ENCODE measurements at places on chromosomes 5 and 9.

DNA sequence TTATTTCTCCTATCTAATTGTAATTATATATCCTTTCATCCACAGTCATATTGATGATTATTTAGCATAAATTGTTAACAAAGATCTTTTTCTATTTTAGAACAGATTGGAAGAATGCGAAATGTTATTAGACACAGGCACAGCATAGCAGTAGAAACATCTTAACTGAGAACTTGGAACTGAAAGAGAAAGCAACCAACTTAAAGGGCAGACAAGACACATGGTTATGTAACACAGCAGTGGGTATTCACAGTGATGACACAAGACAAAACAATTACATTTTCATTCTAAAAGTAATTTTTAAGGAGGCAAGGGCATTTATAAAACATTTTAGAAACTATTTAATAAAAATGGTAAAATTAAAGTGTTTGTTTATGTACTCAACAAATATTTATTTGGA lies 57.7 kb upstream of the MEF2C start:
- DNase-seq, result peak; percentile 28

- DNase-seq, result no peak
Measured at GRCh38 chr9:37198831-37199230, 78.5 kb downstream of the ZCCHC7 start.

DNA sequence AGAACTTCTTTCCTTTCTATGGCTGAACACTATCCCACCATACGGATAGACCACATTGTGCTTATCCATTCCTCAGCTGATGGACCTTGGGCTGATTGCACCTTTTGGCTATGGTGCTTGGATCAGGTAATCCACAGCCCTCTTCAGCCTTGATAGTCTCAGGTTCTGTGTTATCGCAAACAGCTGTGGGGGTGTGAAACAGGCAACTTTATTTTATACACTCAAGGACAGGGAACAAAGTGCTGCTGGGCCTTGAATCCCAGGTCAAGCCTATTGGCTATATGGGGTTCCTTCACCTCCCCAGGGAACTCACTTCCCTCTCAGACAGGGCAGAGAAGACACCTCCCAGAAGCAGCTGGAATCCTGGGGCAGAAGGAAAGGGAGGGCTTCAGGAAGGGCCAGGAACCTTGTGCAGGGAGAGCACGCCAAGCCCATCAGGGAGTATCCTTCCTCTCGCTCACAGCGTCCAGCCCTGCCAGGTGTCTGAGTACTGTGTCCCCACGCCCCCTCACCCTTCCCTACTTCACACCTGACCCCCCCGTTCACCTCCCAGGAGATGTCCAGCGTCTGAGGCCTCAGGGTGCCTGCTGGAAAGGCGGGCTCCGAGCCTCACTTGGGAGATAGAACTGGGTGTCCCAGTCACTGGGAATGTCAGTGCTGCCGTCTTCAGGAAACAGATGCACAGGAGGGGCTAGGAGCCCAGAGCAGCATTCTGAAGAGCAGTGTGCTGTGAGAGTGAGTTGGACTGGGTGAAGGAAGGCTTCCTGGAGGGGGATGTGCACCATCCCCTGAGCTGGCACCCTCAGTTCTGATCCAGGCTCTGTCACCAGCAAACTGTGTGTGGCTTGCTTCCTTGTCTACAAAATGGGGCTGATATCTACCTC lies 32.8 kb downstream of the AFAP1L1 start:
- DNase-seq, result no peak

DNA sequence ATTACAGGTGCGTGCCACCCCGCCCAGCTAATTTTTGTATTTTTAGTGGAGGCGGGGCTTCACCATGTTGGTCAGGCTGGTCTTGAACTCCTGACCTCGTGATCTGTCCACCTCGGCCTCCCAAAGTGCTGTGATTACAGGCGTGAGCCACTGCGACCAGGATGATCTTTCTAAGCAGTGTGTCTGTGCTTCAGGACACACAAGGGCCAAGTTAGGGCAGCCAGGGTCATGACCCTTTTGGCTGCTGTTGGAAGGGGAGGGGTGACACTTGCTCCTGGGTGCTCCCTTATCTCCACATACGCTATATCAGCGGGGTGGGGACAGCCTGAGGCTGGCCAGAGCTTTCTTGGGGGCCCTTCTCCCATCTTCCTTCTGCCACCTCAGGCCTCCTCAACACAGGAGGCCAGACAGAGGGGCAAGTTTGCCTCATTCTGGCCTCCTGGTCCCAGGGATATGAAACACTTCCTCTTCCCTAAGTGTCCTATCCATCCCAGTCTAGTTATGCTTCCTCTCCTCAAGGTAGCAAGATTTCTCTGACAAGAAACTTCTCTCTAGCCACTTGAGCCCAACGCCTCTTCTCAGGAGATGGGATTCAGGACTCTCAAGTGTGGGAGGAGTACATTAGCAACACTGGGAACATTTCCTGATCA lies 1.9 kb upstream of the ZNF79 start:
- DNase-seq, result no peak

GRCh38 chr5:949815-950560 lies 57.3 kb downstream of the TRIP13 start:
- DNase-seq, result no peak

DNA sequence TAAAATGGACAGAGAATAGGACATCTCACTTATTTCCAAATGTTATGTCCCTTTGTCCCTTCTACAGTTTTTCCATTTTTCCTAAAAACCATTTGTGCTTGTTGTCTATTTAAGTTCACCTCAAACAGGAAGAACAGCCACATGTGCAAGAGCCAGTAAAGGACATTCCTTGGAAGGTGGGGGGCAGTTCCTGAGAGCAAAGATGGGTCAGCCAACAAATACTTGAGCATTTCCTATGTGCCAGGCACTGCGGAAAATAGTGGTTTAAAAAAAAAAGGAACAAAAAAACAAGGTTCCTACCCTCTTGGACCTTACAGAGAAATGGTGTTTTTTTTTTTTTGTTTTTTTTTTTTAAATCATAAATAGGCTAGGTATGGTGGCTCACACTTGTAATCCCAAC lies 26.8 kb downstream of the ANP32B start:
- DNase-seq, result no peak

DNA sequence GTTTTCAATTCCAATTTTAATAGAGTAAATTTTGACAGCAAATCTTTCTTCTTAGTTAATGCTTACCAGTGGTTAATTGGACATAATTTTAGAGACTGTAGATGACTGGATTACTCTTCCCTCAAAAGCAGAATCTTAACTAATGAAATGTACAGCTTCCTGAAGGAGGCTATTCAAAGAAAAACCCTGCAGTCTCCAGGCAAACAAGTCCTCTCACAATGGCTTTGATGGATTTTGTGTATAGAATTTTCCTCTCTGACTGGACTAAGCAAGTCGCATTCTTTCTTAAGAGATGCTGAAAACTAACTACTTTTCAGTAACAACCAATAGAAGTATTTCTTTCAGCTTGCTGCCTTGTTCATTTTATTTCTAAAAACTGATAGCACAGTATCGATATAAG lies 35.7 kb upstream of the TMED7 start:
- no peak for DNase-seq

DNA sequence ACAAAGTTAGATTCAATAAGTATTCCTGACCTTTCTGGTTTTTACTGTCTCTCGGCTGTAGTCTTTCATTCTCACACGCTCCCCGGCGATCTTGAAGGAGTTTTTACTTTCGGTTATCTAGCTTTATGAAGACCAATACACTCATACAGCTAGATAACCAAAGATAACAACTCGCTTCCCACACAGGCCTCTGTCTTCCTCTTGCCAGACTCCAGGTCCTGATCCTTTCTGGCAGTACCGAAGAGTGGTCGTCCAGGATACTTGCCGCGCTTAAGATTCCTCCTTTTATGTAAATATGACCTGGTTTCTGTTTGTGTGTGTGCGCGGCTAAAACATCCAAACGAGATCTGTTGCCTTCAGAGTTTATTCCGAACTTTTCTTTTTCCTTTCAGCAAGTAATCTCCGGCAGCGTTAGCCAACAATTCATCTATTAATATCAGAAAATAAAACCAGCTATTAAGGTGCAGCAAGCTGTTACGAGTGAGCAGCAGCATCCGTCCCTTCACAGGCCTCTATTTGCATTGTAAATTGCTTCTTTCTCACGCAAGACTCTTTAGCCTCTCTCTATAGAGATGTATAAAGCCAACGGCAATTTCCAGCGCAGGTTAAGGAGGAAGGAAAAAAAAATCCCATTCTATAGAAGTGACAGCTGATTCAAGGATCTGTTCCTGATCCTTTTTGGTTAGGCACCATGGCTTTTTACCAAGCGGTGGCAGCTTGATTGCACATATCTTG lies 216.1 kb downstream of the MEF2C start:
- peak; percentile 40 for DNase-seq

DNA sequence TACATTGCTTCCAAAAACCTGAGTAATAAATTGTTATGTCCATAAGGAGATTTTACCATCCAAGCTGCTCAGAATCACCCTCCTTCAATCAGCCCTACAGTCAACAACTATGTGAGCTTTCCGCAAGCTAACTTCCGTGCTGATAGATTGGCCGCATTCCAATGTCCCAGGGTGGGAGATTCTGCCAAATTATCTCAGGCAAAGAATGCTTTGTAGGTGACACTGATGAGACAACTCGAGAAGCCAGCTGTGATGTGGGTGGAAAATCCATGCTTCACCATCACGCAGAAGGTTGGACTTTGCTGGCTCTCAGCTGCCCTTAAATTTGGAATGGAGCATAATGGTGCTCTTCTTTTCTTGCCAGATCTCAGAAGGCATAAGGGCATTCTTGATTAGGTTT lies 44.9 kb upstream of the HCN1 start:
- no peak for DNase-seq

DNA sequence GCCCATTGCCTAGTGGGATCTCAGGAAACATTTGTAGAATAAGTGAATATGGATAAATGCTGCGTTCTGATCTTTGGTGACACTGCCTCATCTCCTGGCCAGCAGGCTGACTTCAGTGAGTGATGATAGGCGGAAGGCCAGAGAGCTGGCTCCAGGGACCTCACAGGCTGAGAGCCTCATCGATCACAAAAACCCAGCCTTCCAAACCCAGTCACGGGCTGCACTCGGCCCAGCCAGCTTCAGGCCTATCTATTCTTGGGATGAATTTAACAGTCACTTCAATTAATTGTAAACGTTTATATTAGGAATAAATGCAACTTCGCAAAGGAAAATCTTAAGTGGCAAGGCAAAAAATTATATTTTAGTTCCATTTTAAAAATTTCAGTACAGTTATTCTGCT lies 201.6 kb downstream of the IRX2 start:
- no peak for DNase-seq

DNA sequence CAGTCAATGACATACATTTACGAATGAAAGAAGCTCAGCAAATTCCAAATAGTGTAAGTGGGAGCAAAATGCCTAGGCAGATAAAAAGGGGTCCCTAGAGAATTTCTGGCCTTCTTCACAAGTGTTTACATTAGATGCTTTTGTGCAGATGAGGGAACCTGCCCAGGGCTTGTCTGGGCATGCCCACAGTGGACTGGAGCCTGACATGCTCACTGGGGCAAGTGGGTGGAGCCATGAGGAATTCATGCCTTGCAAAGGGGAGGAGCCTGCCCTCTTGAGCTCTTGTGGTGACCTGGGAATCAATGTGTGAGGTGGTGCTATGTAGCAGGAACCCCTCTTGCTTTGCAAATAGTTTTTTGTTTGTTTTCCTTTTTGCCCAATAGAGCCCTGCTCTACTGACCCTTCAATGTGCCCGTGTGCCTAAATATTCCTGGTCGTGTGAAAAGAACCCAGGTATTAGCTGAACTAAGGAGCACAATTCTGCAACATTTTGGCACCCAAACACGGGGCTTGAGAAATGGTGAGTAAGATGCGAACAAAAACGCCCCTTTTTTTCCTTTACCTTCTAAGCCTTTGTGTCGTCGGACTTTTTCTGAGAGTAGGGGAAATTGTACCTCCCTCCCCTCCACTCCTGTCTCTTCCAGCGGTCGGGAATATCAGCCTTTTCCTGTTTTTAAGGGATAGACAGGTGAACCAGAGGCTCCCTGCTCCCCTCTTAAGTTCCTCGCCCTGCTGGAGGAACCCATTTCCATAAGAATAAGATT lies 433.8 kb upstream of the CDH9 start:
- peak; percentile 65 for DNase-seq

GRCh38 chr5:58133631-58134296 lies 326.1 kb downstream of the PLK2 start:
- DNase-seq, result peak; percentile 81

DNA sequence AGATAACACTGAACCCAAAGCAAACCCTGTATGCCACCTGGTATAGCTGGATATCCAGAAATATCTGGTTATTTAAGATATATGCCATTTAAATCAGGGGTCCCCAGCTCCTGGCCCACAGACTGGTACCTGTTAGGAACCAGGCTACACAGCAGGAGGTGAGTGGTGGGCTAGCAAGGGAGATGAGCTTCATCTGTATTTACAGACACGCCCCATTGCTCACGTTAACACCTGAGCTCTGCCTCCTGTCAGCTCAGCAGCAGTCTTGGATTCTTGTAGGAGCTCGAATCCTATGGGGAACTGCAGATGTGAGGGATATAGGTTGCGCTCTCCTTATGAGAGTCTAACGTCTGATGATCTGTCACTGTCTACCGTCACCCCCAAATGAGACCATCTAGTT lies 646.6 kb downstream of the TLE4 start:
- no peak for DNase-seq

GRCh38 chr9:127311239-127311741 lies 46.7 kb downstream of the GARNL3 start:
- peak; percentile 89 for DNase-seq

DNA sequence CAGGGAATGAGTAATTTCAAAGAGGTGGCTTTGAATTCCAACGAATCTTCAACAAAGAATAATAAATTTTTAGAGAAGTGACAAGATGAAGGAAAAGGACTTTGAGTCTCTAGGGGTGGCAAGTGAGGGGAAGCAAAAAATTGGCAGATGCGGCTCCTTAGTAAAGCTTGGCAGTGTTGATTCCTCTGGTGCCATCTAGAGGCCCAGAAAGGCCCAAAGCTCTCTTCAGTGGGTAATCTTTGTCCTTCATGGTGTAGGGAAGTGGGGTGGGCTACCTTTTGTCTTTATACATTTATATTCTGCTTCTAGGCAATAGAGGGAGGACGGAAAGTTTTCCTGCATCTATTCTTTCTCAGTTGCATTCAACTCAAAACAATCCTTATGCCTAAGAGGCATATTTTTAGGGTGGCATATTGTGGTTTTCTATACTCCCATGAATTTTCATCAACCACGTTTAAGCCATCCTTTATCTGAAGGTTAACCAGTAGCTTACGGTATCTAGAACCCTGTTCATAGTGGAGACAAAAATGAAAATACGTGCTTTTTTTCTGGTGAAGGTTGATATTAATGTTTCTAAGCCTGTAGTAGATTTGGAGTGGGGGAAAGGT lies 17.5 kb upstream of the ROPN1L start:
- DNase-seq, result peak; percentile 74

DNA sequence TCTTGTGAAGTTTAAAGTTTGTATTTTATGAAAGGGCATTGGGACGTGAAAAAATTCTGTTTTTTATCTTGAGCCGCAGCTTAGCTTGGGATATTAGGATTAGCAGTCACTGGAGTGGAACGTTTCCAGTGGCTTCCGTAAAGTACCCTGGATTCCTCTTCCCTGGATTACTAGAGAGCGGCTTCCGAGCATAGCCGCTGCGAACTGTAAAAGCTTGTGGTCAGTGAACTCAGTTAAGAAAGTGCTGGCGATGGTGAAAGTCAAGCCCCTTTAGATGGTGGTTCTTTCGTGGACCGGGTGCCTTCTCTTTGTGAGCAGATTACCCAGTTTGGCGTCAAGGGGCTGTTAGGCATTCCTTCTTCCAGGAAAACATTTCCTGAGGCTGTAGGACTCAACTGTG lies 168.1 kb downstream of the KDM4C start:
- no peak for DNase-seq

GRCh38 chr5:32589416-32589815 lies 4.1 kb downstream of the SUB1 start:
- no peak for DNase-seq

- no peak for DNase-seq
Measured at GRCh38 chr5:145598184-145598583, 237.0 kb downstream of the PRELID2 start.

GRCh38 chr9:119537138-119537537 lies 167.9 kb upstream of the BRINP1 start:
- peak; percentile 6 for DNase-seq
